ENCODE measurements at places on chromosomes 3 and 15.

- no peak for DNase-seq
These were observed 954 bp upstream of the MAPKBP1 start for GRCh38 chr15:41773332-41773728.

GRCh38 chr3:190043741-190044140 lies 77.0 kb downstream of the P3H2 start:
- DNase-seq = no peak

GRCh38 chr3:178393824-178394223 lies 142.4 kb upstream of the KCNMB2 start:
- DNase-seq = peak; percentile 40

- DNase-seq = peak; percentile 43
These were observed 1.2 kb upstream of the LRRC34 start for GRCh38 chr3:169813757-169814517.

GRCh38 chr15:79942741-79943481 lies 28.1 kb downstream of the BCL2A1 start:
- peak; percentile 61 for DNase-seq

DNA sequence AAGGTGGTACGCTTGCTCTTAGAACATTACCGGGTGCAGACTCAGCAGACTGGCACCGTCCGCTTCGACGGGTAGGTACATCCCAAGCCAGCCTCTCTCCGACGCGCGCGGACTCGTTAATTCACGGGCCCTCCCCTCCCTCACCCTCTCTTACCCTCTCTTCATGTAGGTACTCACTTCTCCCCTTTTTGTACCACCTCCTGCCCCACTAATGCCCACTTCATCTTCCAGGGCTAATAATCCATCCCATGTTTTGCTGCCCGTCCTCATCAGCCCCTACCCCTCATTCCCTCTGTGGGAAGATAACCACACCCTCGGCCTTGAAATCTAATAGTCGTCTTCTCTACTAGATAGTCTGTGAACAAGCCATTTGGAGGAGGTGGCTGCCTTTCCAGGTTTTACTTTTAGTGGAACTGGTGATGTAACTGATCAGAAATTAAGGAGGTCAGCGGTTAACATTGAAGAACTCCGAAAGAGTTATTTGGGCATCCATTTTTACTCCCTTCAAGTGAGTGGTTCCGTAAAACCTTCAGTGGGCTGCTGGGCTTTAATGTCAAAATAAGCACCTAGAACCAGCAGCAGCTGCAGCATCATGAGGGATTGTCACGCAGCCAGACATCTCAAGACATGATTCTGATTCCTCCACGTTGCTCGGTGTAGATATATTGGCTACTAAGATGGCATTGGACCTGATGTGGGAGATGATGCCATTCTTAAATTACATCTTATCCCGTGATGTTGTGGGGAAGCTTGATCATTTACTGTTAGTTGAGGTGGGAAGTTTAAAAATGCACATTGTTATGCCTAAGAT lies 1.3 kb downstream of the FEM1B start:
- DNase-seq = no peak
